ENCODE measurements at places on chromosomes 4 and X.

- no peak for DNase-seq
Measured at GRCh38 chr4:66187175-66187720, 517.0 kb upstream of the EPHA5 start.

GRCh38 chrX:141314441-141314840 is 72.1 kb upstream of the SPANXC start:
- DNase-seq, result no peak

DNA sequence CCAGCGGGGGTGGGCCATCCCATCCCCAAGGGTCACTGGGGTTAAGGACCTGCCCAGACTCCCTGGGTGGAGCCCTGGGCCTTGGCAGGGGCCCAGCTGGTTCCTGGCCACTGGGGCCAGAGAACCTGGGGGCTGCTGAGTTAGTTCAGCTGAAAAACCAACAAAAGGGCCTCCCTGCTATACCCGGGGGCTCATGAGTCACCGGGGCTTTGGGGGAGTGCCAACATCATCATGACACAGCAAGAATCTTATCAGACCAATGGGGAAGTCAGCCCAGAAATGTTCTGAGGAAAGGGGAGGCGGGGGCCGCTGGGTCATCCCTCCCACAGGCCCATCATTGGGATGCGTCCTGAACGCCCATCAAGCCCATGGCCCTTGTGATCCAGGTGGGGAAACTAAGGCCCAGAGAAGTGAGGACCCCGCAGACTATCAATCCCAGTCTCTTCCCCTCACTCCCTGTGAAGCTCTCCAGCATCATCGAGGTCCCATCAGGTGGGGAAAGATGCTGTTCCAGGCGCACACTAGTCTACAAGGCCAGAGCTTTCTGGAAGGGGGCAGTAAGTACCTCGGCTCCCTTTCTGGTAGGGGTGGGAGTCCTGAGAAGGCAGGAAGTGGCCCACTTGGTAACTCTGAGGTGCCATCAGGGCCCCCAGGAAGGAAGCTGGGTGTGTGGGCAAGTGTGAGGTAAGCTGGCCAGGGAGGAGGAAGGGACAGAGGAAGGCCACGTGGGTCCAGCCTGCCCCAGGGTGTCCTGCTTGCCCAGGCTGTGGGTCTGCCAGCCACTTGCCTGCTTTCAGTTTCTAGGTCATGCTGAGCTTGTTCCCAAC is 4.5 kb downstream of the G6PD start:
- DNase-seq, result no peak

- no peak for DNase-seq
Measured at GRCh38 chrX:99469439-99469838, 940.6 kb downstream of the PCDH19 start.

DNA sequence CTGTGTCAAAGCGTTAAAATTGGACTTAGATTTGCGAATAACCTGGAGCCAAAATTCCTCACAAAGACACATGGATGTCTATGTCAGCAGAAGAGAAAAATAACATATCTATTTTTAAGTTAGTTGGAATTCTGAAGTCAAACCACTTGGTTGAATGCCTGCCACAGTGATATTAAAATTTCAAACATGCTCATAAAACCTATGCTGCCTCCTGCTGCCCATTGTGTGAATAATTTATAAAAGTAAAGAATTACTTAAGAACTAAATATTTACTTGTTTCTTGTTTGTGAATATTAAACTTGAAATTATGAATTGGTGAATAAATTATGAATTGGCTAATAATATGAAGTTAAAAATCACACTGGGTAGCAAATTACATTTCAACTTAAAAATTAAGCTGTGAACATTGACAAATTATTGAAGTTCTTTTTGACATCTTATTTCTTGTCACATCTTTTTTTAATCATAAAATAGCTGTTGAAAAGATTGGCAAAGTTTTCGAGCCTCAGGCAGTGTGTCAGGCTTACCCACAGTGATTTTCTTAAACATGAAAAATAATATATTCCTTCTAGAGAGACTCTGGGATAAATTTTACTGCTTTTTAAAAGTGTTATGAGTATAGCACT is 35.4 kb downstream of the FABP2 start:
- no peak for DNase-seq

- DNase-seq, result no peak
Measured at GRCh38 chrX:148540114-148540513, 39.7 kb downstream of the AFF2 start.

Data from activated T-helper 1 cell treated with anti-CD3 and anti-CD28 coated beads, Interleukin-2, amount 50 U/mL, for 16 hours (primary cell).